ENCODE measurements at places on chromosomes 1 and 21.

GRCh38 chr21:22585558-22585957, 1587.3 kb downstream of the NCAM2 start:
- DNase-seq, result no peak

DNA sequence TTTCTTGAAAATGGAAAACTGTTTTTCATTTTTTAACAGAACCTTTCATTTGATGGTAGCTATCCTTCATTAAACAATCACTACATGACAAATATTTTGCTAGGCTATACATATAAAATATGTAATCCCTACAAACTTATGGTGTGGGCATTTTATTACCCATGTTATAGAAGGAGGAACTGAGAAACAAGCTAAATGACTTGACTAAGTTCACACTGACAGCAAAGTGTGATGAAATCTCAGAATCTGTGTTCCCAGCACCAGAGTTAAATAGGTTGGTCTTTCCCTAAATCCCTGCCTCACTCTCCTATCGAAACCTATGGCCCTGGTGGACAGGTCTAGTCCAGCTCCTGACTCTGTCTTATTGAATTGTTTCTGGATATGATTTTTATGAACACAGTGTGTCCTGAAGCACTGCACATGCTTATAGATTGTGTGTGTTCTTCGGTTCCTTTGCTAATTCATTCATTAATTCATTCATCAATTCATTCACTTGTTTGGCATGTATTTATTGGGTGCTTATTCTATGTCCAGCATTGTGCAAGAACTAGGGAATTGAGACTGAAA, 301.0 kb downstream of the GRIK1 start:
- DNase-seq, result no peak

DNA sequence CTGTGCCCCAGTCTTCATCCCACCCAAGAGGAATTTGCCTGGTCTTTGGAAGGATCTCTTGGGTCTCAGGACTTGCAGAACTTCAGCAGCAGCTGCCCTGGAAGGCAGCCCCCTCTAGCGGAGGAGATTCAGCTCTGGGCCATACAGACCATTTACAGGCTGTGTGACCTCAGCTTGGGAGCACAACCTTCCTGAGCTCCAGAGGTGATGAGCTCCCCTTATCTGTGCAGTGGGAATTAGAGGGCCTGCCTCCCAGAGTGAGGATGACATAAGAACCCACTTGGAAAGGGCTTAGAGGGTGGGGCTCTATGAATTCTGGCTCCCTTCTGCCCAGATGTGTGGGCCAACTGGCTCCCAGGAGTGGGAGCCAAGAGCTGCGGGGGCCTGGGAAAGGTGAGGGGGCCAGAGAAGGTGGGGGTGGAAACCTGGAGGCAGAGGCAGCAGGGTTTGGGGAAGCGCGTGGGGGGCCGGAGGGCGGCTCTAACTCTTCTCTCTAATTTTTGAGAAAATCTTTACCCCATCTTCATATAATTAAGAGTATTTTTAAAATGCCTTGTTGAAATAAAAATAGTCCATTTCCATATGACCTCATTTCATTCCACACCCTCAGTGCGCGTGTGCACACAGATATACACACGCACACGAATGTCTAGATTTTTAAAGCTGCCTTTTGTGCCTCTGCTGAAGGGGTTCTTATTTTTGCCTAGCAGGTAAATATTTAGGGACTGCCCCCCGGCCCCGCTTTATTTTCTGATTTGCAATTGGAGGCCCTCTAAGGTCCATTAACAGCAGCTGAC, 21.5 kb downstream of the EPHB2 start:
- DNase-seq, result no peak

DNA sequence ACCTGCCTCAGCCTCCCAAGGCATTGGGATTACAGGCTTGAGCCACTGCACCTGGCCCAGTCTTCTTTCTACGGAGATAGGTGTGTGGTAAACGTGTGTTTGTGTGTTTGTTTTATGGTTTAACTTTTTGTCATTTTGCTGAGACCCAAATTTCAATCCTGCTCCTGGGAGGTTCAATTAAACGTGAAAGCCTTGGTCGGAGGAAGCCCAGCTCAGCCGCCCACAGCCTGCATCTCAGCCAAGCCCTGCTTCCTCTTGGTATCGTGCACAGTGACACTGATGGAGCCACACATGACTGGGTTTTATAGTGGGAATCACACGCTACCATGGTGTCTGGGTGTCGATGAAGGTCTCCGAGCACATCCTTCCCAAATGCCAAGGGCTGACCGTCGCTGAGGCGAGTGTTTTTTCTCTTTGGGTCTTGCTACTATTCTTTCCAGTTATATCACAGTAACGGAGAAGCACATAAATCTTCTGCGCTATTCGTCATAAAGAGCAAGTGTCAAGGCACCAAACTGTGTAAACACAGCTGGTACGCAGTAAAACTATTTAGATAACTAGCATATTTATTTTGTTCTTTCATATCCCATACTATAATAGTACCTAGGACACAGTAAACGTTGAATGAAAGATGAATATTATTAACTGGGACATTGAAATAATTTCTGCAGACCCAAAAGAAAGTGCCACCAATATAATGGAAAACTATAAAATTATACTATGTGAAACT, 39.3 kb downstream of the HLCS start:
- DNase-seq, result no peak

DNA sequence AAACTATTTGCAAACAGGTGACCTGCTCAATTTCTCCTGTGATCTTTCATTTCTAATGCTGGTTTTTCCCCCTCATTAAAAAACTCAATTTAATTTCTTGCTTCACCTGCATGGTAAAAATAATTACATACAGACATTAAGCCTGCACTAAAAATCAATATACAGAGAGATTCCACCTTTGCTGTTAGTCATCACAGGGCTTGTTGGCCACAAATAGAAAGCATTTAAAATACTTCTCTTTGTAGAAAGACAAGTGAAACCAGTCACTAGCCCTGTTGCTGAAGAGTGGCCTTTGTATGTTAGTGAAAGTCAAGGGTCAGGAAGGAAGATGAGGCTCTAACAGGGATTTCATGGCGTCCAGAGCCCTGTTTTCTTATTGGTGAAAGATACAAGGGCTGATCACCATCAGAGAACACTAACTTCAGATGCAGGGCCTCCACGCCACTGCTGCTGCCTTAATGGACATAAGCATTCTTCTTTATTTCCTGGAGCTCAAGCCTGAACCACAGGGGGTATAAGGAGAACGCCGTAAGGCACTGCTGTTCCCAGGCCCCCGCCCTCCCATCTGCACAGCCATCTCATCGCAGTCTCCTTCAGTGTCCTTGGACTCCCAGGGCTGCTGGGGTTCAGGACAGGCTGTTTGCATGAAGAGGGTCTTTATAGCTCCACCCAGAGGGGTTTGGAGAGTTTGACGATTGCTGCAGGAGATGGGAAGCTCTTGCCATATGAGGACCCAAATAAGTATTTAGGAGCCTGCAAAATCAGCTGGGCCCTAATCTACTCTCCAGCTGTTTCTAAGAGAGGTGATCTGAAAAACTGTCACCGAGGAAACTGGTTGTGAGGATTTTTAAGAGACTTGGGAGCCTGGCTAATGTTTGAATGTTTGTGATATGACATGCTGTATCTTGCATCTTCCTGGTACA, 117.3 kb upstream of the IRF2BP2 start:
- DNase-seq, result no peak

DNA sequence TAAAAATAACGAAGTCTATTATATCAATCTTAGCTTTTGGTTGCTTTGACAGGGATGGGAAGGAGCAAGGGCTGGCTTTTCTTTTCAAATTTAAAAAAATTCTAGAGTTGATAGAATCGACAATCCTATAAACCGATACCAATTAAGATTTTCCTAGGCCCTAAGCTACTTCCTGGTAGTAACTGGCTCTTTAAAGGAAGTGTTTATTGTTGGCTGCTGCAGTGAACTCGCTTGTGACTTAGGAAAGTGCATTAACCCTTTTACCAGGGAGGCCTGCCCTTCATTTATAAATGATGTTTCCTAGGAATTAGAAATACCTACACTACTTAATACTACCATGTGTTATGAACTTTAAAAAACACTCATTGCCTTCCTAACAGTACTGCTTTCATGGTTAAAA, 33.2 kb downstream of the ATP5PF start:
- DNase-seq, result no peak

DNA sequence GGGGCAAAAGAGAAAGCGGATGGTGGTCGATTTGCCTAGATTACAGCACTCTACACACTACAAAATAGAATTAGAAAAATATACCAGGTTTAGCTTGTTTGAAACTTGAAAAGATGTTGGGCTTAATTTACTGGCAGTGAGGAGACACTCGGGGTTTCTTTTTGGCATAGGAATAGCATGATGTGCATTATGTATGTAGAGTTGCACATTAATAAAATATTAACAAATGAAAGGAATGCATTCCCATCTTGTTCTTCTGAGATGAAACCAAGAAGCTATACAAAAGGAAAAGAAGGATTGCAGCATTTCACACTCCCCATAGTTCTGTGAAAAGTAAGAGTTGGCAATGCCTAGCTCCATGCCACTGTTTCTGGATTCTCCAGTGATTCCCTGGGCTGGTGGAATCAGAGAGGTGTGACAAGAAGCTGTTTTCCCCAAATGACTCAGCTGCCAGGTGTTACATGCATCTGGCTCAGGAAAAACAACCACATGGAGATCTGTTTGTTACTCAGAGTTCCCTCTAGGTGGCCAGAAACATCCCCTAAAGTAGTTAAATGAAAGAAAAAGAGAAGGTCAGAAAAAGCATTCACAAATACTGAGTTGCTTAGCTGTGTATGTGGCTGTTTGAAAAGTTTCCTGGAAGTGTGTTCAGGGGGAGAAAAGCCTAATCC, 115.6 kb downstream of the UCK2 start:
- no peak for DNase-seq

- no peak for DNase-seq
Measured at GRCh38 chr1:162720996-162721395, 69.5 kb upstream of the HSD17B7 start.

GRCh38 chr1:177223359-177223758, 52.6 kb downstream of the BRINP2 start:
- no peak for DNase-seq

GRCh38 chr1:205002705-205003104, 40.3 kb upstream of the CNTN2 start:
- DNase-seq, result no peak

DNA sequence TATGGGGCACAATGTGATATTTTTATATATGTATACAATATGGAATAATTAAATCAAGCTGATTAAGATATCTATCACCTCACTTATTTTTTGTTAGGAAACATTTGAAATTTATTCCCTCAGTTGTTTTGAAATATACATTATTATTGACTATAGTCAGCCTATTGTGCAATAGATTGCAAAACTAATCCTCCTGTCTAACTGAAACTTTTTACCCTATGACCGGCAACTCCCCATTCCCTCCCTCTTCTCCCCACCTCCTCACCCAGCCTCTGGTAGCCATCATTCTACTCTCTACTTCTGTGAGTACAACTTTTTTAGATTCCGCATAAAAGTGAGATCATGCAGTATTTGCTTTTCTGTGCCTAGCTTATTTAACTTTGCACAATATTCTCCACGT, 117.7 kb upstream of the SGIP1 start:
- no peak for DNase-seq

DNA sequence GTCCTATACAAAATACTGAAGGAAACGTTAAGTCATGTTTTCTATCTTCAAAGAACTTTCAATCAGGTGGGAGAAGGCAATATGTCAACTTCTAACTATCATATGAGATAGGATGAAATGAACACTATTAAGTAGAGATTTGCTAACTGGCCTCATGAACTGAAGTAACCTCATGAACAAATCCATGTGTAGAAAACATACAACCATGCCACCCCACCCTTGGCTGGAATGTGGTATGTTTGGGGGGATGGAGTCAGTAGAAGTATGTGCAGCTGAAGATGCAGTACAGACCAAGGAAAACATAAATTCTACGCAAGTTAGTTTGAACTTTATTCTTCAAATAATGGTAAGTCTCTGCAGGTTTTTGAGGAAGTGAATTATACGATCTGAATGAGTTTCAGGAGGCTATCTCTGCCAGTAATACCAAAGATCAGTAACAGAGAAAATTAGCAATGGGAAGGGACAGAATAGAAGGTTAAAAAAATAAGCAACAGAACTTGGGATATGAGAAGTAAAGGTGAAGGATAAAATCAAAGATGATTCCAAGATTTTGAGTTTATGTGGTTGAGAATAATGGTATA, 4.5 kb downstream of the TRMT1L start:
- no peak for DNase-seq

DNA sequence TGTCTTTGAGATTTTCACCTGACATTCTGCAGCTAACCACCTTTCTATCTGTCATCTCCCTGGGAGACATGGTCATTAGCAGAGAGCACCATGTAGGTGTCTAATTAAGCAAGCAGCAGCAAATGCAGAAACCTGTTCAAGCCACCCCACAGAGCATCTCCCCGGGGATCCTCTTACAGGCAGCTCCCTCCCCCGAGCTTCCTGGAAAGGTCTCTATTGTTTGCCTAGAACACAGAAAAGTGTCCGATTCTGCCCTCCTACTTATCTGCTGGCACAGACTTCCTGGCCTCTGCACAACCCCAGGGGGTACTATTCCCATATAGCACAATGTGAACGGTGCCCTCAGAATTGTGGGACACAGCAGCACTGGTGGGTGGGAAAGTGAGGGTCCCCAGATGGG, 46.1 kb downstream of the PLEKHA6 start:
- DNase-seq, result no peak

DNA sequence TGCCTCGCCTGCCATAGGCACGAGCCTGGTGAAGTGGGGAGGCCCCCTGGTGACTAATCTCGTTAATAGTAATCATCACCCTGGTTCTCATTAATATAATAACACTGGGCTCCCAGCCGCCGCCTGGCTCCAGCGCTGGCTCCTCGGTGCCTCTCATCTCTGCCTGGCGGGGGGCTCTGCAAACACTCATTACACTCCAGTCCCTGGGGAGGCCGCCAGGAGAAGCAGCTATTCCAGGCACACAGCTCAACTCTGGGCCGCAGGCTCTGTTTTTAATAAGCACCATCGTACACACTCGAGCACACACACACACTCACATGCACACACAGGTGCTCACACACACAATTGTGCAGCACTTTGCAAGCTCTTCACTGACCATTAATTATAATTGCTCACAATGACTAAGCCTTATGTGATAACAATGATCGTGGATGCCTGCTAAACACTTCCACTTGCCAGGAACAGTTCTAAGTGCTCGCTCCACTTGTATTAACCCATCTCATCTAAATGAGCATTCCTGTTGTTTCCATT, 52.2 kb downstream of the SDC3 start:
- no peak for DNase-seq

- no peak for DNase-seq
Measured at GRCh38 chr1:15706751-15707150, 22.6 kb downstream of the PLEKHM2 start.

GRCh38 chr1:51610637-51611036, 6.3 kb upstream of the OSBPL9 start:
- no peak for DNase-seq

DNA sequence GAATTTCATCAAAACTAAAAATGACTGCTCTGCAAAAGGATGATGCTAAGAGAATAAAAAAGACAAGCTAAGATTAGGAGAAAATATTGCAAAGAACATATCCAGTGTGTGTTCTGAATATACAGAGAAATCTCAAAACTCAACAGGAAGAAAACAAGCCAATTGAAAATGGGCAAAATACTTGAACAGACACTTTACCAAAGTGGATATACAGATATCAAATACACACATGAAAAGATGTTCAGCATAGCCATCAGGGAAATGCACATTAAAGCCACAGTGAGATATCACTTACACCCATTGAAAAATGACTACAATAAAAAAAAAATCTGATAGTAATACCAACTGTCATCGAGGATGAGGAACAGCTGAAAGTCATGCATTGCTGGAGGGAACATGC, 21.3 kb downstream of the PRMT2 start:
- DNase-seq, result no peak

- DNase-seq, result no peak
Measured at GRCh38 chr1:230453377-230453776, 27.2 kb upstream of the PGBD5 start.

Measured in CD4-positive, CD25-positive, alpha-beta regulatory T cell (primary cell).